Activated T-helper 1 cell treated with Interleukin-2 at 50 U/mL for 16 hours (primary cell): ENCODE measurements at places on chromosomes 2 and 18.

- no peak for DNase-seq
Measured at GRCh38 chr2:220779931-220780330, 792.2 kb downstream of the EPHA4 start.

DNA sequence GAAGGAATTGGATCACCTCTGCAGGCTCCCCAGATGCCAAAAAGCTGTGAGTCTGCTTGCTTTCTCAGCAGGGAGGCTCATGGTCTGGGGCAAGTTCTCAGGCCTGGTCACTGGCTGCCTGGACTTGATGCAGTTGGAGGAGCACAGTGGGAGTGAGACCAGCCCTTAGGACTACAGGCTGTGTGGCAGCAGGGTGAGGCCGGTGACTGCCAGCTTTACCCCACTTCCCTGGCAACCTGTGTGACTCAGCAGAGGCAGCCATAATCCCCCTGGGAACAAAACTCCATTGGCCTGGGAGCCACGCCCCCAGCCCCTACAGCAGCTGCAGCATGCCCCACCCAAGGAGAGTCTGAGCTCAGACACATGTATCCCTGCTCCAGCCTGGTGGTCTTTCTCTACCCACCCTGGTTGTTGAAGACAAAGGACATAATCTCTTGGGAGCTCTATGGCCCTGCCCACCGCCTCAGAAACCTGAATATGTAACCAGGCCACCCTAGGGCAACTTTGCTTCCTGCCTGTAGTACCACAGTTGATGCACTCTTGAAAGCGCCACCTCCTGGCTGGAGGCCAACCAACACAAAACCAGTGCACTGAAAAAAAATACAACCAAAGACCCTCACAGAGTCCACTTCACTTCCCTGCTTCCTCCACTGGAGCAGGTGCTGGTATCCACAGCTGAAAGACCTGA lies 106.8 kb upstream of the SPATS2L start:
- no peak for DNase-seq

GRCh38 chr2:128299628-128300027 lies 19.0 kb downstream of the HS6ST1 start:
- no peak for DNase-seq

DNA sequence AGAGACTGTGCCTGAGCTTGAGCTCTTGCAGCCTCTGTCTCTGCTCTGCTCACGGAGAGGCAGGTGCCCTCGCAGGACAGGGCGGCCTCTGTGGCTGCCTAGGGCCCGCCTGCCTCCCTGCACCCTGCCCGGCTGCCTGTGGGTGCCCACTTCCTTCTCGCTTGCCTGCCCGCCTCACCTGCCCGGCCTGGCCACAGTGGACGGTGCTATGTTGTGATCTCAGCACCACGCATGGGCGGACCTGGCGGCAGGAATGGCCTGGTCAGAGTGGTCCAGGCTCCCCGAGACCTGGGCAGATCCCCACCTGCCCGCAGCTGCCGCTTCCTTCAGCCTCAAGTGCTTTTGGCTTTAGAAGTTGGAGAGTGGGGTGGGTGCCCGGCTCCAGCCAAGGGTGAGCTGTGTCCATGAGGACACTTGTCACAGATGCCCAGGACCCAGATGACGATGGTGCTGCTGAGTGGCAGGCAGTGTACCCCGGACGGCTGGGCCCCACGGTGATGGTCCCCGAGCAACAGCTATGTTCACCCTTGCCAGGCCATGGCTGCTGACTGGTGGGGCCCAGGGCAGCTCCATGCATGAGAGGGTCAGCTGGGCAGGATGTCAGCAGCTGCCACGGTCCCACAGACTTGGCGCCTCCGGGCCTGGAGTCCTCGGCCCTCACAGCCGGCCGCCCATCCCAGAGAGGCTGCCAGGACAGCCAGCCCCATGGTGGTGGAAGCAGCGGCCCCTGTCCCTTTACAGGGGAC lies 25.3 kb downstream of the RTP5 start:
- DNase-seq, result no peak

DNA sequence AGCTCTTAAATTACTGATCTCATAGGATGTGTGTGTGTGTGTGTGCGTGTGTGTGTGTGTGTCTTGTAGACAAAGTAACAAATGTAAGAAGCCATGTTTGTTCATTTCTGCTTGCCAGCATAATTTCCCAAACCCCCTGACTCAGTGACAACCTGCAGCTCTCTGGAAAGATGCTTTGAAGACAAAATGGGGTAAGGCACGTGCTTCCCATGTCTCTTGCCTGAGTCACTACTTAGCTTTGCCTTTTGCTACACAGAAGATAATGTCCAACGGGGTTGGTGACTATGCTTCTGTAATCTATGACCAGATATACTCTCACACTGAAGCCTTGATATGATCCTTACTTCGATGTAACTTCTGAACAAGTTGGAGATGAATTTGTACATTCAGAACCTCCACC lies 332.0 kb downstream of the SLC4A3 start:
- DNase-seq, result no peak

DNA sequence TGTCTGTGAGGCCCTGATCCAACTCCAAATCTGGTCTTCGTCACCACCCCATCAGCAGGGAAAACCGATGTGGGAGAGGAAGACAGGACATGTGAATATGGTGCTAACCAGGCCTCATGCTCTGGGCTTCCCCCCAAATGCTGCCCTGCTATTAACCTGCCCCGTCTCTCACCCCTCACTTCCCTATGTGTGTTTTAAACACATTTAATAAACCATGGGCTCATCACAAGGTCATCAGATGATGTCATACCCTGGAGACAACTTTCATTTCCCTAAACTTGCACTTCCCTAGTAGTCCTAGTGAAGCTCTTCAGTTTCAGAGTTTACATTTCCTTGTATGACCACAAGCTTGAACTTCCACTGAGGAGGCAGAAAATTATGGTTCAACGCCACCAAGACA lies 49.9 kb downstream of the CD8B2 start:
- no peak for DNase-seq

- DNase-seq, result no peak
Measured at GRCh38 chr2:50995610-50996009, 36.3 kb downstream of the NRXN1 start.

DNA sequence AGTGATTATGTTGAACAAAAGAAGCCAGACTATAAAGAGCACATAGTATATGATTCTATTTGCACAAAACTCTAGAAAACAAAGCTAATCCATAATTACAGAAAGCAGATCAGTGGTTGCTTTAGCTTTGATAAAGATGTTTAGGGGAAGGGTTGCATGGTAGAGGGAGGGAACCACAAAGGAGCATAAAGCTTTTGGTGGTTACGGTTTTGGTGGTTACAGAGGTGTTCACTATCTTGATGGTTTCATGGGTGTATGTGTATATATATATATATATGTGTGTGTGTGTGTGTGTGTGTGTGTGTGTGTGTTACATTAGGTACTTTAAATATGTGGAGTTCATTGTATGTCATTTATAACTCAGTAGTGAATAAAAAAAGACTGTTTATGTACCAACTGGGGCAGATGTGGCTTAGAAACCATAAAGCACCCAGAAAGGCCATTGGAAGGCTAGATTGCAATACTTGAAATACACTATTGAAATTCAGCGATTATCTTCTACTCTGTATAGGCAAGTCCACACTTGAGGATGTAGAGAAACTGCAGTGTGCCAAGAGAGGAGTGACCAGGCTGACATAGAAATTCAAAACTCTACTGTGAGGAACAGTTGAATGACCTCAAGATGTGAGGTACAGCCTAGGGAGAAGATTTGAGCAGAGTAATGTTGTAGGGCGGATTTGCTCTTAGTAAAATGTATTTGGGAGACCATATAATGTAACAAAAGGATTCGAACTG lies 60.6 kb downstream of the CAB39 start:
- no peak for DNase-seq

DNA sequence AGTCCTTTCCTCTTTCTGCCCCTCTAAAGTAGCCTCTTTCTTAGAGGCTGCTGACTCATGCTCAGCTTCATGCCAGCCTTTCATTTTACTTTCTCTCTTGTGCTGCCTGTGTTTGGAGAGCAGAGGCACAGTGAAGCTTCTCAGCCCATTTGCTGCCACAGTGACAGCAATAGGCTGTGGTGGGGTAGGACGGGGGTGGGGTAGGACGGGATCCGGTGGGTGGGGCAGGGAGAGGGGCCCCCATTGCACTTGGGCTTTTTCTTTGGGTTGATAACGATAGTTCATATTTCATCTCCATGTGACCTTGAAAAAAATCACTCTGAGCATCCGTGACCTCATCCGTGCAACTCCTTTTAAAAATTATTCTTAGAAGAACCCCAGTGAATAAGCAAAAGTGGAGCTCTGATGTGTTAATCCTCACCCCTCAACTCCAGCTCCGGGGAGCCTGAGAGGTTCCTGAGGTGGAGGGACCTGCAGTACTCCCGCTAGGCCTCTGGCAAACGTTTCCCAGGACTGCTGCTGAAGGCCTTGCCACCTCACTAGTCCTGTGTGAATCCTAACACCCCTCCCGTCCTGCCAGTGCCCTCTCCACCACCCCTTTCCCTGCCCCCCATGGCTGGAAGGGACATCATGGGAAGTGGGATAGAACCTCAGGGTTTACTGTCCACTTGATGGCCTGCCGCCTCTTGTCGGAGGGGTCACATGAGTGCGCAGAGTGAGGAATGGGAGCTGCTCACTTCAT lies 70.8 kb downstream of the INPP4A start:
- no peak for DNase-seq

DNA sequence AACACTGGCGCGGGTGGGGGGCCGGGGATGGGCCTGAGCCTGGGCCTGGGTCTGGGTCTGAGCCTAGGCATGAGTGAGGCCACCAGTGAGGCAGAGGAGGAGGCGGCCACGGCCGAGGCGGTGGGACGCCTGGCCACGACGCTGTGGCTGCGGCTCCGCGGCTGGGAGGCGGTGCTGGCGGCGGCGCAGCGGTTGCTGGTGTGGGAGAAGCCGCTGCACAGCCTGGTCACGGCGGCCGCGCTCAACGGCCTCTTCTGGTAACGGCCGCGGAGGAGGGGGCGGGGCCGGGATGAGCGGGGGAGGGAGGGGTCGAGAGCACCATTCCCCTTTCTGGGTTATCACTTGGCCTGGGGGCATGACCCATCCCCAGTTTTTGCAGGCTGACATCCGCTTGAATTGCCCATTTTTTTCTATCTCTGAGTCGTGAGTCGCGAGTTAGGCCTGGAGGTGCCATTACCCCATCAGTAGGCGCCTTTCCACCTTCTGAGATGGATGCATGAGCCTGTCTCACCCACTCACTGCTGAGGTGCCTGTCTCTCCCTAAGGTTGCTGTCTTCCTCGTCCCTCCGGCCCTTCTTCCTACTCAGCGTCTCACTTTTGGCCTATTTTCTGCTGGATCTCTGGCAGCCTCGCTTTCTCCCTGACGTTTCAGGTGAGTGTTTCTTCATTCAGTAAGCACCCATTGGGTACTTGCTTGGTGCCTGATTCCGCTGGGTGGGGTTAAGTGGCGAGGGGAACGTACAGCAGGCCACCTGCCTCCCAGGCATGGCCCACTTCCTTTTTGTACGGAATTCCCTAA lies 501 bp downstream of the RETREG2 start:
- DNase-seq, result peak; percentile 27

DNA sequence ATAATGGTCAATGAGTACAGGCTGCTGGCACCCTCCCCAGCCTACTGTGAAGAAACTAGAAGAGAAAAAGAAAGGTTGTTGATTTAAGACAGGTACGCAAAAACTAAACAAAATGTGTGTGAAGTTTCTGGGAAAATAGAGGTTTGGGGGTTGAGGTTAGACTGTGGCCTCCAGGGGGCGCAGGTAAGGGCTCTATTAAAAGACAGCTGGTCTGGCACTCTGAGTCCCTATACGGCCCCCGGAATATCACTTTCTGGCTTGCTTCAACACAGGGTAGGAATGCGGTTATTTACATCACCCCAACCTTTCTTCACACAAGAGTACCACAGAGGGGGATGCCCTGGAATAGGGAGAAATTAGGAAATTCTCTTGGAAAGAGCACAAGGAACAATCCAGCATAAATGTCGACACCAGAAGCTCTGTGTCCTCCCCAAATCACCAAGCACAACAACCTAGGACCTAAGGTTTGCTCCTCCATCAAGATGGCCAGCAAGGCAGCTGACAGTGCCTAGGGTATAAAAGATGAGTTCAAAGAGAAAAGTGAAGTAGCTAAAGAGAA lies 480.8 kb upstream of the KLHL29 start:
- DNase-seq, result no peak

DNA sequence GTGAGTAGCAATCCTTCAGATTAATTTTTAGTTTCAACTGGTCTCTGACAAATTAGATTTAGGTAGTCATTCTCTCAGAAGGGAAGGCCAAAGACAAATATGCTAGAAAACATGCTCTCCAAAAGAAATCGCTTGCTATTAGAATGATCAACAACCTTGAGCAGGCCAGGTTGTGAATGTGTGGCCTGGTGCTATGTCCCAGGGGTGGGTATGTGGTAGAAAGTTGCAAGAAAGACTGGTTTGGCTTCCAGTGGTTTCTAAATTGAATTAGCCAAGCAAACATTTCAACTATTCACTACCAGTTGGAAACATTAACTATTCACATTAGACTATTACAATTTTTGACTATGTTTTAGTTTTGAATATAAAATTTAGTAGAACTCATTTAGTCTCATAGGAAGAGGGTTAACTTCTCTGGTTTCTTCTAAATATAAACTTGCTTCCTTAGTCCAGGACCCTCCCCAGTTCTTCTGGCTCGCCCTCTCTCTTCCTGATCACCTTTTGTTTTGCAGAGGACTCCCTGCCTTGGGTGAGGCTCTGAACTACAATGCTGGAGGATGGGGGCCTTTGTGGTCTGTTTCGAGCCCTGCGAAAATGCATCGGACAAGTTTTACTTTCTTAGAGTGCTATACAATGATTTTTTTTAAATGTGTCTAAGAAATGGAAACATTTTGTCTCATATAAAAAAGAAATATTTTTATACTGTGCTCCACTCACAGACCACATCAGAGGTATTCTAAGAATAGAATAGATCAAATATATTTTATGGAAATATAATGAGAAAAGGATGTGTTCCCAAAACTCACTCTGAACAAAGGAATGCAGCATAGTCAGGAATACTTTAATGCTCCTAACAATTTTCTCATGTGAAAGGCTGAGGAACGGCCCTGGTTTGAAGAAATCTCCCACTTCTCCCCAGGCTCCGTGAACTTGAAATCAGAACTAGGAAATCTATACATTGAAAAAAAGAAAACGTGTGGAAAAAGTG lies 375.0 kb upstream of the ZEB2 start:
- no peak for DNase-seq

- DNase-seq, result no peak
Measured at GRCh38 chr2:64276417-64277095, 132.3 kb upstream of the PELI1 start.

GRCh38 chr18:2635586-2635985 lies 19.9 kb upstream of the SMCHD1 start:
- no peak for DNase-seq

- no peak for DNase-seq
Measured at GRCh38 chr2:120773186-120773800, 37.6 kb downstream of the GLI2 start.

DNA sequence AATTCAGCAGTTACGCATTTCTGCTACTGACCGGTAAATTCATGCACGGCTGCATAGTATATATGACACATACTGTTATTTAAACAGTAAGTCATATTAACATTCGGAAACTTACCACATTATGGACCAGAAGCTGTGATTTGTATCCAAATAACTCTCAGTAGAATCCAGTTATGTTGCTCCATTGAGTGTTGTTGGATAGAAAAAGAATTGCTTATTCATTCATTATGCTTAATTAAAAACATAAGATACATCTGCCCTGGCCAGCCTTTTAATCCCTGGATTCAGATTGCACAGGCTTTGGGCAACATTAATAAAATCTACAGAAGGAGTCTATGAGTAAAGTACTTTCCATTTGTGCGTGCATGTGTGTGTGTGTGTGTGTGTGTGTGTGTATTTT lies 111.3 kb downstream of the CPS1 start:
- DNase-seq, result no peak
